ENCODE measurements at places on chromosomes 16 and 17.

DNA sequence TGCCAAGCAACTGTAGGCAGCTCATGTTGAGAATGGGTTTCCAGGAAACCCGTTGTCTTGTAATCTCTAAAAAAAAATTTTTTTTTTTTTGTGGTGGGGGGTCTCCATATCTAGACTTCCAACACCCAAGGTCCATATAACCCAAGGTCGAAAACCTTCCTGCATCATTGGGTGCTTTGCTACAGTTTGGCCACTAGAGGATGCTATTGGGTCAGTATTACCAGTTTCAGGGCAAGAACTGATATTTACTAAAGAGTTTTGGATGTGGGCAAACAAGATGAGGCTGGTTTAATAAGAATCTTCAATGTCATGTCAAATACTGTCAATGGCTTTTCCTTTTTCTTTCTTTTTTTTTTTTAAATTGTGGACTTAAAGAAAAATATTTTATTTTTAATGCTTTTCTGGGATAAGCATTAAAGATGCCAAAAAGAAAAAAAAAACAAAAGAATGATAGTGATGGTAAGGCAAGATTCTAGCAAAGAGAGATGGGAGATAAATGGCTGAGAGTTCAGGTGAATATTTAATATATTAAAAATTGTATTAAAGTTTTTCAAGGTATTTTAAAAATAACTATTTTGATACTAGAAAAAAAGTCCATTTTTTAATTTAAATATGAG lies 62.2 kb downstream of the DHRS7C start:
- DNase-seq = no peak

DNA sequence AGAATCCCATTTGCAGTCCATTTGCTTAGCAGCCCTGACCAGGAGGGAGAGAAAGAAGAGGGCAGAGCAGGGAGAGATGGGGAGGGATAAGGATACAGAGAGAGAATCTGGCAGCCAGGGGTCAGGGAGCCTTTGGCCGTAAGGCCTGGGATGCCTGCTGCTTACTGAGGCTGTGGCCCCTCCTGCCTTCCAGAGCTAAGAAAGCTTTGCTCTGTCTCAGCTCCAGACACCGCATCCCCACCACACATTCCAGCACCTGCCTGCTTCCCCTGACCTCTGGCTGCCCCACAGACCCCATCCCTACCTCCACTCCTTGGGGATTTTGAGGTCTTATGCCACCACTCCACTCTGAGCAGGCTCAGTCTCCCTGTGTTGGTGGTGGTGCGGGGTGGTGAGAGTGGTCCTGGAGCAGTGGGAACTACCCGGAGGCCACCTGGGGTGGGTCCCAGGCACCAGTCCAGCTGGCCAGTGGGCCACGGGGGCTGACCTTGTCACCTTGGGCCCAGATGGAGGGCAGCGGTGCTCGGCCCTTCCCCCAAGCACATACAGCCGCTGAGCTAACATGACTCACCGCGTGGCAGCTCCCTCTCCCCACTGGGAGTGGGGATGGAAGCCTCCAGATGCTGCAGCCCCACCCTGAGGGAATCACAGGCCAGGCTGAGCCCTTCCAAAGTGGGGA lies 58.3 kb downstream of the RAI1 start:
- DNase-seq = no peak

DNA sequence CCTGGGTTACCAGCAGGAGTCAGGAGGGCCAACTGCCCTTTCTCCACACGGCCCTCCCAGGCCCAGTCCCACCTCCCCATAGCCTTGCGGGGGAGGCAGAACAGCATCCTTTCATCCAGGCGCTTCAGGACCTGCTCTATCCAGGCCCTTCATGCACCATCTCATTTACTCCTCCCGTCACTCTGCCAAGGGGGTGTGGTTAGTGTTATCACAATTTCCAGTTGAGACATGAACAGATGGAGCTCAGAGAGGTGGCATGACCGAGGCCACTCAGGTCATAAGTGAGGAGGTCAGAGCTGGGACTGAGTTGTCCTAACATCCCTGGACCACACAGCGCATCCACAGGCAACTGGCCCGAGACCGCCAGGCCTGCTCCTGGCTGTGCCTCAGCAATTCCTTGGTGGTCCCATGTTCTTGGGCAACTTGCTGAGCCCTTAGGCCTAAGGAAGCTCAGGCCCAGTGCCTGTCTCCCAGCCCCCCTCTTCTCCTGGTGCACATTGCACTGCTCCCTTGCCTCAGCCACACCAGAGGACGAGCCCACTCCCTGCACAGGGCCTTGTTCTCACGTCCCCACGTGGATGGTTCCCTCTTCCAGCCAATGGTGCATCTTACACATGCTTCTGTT lies 23.8 kb downstream of the C17orf100 start:
- no peak for DNase-seq

DNA sequence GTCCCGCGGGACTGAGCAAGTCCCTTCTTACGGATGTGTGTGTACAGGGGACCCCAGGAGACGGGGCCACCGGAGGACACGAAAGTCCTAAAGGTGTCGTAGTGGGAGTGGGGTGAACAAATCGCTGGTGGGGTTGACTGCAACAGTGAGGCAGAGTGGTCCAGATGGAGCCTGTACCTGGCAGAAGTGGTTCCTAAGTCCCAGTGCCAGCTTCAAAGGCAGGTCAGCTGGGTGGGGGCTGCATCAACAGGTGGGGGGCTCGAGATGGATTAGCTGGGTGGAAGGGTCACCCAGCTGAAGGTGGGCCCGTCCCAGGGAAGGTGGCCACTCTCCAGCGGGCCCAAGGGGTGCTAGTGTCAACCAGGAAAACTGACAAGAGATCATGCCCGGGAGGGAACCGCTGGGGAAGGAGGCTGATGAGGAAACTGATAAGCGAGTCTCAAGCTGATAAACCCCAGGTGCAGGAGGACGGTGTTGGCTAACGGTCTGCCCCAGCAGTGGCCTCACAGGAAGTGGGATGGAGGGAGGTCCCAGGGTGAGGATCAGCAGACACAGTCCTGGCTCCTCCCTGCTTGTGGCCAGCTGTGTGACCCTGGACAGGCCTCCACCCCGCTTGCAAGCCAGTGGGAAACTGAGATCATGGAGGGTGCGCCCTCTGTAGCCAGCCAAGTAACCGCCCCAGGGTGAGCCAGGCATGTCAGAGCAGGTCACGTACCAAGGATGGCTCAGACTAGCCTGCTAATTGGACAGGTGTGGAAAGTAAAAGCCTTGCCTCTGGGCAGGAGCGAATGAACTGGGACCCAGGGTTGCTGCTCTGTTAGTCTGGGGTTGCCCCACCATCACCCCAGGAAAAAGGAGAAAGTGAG lies 1.0 kb downstream of the ORAI3 start:
- no peak for DNase-seq

DNA sequence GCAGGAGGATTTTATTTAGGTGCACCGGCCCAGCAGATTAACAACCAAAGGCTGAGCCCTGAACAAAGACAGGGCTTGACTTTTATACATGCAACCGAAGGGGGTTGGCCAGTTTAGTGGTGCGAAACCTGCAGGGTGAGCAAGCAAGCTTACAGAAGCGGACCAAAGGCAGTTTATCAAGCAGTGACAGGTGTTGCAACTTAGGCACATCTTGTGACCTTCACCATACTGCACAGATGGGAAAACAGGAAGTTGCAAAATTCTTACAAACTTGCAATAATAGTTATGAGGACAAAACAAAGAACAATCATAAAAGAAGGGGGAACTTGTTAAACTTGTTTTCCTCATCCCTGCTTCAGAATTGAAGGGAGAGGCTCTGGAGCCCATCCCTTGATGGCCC lies 1265.1 kb downstream of the CDH8 start:
- DNase-seq = no peak

- no peak for DNase-seq
These were observed 1542.6 kb upstream of the CDH8 start for GRCh38 chr16:63578791-63579190.

GRCh38 chr16:57166951-57167350 lies 18.9 kb downstream of the PSME3IP1 start:
- no peak for DNase-seq

- DNase-seq = no peak
These were observed 66.3 kb upstream of the CDH8 start for GRCh38 chr16:62102588-62102987.

GRCh38 chr17:7167832-7168231 lies 11.3 kb downstream of the ASGR1 start:
- DNase-seq = no peak

GRCh38 chr17:2033153-2033552 lies 3.2 kb downstream of the DPH1 start:
- DNase-seq = no peak

GRCh38 chr17:11561281-11561680 lies 37.0 kb upstream of the DNAH9 start:
- DNase-seq = no peak

DNA sequence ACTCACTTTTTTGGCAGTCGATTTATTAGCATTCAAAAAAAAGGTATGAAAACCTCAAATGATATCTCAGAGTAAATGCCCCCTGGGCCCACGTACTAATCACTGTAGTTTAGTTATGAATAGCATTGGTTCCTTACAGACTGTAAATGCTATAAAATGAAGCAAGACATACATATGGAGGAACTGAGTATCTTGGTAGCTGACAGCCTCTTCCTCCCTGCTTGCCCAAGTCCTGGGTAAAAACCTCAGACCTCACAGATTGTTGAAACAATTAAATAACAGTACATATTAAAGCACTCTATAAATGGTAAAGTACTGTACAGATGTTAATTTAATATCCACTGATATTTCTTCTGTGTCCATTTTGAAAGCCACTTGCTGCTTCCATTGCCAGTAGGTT lies 33.2 kb upstream of the ABCC11 start:
- DNase-seq = no peak

DNA sequence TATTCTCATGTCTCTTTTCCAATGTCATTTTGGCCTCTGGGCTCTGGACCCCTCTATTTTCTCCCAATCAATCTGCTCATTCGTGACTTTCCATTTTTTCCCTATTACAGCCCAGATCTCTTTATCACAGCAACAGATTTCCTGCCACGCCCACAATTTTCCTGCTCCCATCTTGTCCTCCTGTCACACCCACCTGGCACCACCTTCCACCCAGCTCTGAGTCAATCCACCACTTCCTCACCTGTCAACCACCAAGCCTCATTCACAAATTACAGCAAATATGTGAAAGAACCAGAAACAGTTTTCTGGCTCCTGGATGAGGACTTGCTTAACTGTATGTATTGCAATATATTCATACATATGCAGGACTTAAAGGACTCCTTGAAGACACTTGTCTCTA lies 311.3 kb downstream of the GRIN2A start:
- no peak for DNase-seq

- DNase-seq = no peak
These were observed 651 bp downstream of the SHMT1 start for GRCh38 chr17:18362698-18363100.

Data from NCI-H2107 (cell line).